EL (cell line): ENCODE measurements at places on chromosomes 7 and 10.

- no peak for DNase-seq
These were observed 46.8 kb downstream of the KCNH2 start for GRCh38 chr7:150931199-150931869.

DNA sequence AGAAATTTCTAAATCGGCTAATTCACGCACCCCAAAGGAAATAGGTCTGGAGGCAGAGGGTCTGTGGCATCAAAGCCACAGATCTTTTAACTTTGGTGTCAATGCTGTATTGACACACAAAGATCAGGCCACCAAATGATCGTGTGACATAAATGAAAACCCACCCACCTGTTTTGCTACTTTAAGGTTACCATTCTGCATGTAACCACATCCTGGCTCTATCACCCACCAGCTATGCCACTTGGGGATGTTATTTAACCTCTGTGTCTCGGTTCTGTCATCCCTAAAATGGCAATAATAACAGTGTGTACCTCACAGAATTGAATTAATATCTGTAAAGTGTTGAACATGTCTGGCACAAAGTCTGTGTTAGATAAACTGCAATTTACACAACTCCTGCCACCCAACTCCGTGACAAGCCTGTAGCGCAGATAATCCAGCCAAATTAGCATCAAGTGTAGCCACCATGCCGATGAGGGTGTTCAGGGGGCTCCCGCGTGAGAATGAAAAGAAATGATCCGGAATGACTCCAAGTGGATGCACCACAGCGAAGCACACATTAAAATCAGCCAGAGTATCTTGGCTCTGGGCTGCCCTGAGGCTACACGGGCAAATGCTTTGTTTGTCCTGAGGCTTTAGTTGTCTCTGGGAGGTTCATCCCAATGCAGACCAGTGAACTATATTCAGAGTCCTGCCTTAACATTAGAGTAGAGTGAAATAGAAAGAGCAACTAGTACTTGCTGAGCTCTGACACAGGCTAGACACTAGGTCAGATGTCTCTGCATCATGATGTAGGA is 158.4 kb upstream of the NEBL start:
- no peak for DNase-seq

- no peak for DNase-seq
These were observed 1021.9 kb downstream of the LRMDA start for GRCh38 chr10:76453332-76453731.

DNA sequence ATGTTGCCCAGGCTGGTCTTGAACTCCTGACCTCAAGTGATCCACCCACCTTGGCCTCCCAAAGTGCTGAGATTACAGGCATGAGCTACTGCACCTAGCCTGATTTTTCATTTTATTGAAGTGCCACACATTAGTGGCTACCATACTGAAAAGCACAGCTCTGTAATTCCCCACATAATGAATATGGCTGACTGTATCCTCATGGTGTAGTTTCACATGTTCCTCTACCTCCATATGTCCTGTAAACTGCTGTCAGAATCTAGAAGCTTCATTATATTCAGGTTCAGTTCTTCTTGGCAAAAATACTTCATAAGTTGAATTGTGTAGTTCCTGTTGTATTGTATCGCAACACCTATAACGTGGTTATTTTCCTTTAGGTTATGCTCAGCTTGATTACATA is 11.1 kb downstream of the JMJD1C start:
- no peak for DNase-seq

DNA sequence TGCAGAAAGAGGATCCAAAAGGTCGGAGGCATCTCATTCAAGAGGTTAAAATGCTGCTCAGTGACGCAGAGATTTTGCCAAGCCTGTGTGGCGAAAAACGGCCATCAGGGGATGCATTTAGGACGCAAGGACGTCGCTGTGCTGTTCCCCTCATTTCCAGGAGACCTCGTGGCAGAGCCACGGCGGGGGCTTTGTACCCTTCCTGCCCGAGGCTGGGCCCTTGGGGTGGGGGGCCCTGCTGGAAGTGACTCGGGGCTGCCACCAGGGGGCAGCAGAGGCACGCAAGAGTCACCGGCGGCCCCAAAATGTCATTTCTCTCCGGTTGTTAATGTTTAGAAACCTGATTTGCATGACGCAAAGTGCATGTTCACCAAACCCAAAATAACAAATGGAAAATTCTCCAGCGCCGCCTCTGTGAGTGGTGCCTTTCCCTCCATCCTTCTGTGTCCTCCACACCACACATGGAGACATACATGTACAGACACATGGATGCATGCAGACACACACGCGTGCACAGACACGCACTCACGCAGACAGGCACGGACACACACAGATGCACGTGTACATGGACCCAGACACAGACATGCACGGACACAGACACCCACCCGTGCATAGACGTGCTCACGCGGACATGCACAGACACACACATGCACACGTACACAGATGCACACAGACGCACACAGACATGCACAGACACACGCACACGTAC is 51.0 kb upstream of the NKX6-2 start:
- DNase-seq, result peak; percentile 15
